NCI-H226 (cell line): ENCODE measurements at places on chromosomes 6 and 20.

DNA sequence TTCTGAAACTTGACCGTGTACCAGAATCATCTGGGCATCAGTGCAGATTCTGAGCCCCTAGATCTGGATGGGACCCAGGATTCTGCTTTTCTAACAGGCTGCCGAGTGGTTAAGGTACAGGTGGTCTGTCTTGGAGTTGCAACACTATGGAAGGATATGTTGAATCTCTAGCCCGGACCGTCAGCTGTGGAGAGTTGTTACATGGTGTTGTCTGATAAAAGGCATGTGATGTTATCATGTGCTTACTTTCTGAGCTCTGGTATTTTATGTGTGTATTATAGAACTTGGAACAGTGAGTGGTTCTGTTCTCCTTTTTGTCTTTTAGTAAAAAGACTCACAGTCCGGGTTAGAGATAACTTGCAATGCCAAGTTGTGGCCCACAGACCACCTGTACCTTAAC is 123.0 kb downstream of the JARID2 start:
- no peak for DNase-seq

- no peak for DNase-seq
Observed at GRCh38 chr6:81126150-81126549, 626.3 kb downstream of the TENT5A start.

DNA sequence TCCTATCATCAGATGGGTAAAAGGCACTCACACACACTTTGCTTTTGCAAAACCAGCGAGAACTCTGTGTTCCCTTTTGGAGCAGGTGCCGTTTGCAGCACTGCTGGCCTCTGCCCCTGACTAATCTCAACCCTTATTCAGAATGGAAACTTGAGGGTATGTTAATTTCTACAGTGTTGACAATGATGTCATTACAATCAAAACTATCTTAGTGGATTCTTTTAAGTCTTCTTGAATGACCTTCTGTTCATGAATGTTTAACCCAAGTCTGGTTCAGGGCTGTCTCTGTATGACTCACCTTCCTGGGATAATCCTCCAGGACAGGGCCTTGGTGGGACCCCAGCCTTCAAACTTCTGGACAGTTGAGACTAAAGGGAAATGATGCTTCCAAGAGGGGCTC is 197.9 kb downstream of the CDH4 start:
- DNase-seq = no peak

GRCh38 chr20:36861625-36861874 is 14.4 kb upstream of the TLDC2 start:
- DNase-seq = no peak

DNA sequence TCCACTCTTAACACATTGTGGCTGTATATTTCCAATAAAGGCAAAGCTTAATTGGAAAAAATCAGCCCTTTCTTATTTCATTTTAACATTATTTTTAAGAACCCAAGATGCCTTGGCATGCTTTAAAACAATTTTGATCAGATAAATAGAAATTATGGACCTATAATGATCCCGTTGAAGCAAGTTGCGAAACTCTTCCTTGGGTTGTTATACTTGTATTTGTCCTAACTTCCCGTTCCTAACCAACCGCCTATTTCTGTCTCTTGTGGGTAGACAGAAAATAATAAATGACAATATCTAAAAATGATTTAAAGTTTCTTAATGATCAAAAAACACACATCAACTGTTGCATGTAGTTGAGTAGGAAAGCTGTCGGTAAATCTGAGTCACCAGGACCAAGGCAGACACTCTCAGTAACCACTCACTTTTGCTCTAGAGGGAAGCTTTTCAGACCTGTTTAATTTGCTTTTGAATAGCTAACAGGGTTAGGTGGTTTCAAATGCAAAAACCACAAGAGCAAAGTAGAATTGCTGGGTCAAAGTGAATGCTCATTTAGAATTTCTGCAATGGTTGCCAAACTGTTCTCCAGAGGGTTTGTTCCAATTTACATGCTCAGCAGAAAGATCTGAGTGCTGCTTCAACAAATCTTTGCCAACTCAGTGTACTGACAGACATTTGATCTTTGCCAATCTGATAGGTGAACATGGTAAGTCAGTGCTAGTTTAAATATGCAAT is 34.2 kb upstream of the KCNK5 start:
- DNase-seq = no peak

DNA sequence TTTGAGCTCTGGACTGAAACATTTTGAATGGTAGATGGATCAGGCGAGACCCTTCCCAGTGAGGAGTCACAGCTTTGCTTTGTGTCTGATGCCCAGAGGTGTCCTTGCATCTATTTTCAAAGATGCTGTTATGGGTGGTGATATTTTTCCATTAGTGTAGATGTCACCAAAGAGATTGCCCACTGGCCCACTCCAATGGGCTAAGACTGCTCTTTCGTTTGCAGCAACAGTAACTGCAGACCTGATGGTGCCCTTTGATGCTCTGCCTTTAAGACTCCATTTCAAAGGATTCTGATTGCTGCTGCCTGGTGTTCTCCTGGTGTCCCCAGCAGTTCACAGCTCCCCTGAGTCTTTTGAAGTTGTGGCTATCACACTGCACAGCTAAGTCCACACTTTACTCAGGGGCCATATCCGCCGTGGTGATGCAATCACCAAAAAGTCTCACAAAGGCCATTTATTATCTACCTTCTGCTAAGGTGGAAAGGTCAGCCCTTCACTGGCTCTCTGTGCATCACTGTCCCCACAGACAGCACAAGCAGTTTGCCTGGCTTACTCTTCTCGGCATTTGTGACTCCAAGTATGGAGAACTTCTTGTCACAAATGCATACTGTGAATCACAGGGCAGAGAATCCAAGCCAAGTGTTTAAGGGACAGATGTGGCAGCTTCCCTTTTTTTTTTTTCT is 56.4 kb downstream of the NOX3 start:
- DNase-seq = no peak

GRCh38 chr6:89818977-89819335 is 638 bp downstream of the MDN1 start:
- DNase-seq = no peak

DNA sequence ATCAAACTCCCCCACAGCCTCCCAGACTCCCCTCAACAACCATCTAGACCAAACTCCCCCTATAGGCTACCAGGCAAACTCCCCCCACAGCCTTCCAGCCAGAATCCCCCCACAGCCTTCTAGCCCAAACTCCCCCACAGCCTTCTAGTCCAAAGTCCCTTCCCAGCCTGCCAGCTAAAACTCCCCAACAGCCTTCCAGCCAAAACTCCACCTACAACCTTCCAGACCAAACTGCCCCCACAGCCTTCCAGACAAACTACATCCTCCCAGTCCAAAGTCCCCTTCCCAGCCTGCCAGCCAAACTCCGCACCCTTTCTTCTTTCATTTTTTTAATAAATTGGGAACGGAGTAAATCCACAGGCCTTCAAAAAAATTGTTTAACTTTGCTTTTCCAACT is 37.4 kb upstream of the SYNDIG1 start:
- no peak for DNase-seq

GRCh38 chr20:34458631-34459030 is 57.6 kb upstream of the DYNLRB1 start:
- DNase-seq = no peak

GRCh38 chr6:131451321-131452144 is 121.5 kb upstream of the ARG1 start:
- no peak for DNase-seq

GRCh38 chr20:47428164-47428563 is 71.7 kb upstream of the ZMYND8 start:
- no peak for DNase-seq

DNA sequence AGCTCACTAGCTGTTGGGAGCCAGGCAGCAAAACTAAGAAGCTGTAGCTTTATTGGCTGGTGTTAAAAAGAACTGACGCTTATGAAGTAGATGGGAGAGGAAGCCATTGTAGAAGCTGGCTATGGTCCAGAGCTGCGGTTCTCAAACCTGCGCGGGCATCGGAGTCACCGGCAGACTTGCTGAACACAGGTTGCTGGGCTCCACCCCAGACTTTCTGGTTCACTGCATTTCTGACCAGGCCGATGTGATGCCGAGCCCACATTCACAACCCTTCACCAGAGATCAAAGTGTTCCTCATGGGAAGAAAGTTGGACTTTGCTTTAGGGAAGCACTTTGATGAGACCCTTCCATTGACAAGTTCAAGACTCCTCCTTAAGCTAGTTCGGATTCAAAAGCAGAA is 231.6 kb downstream of the QKI start:
- no peak for DNase-seq

DNA sequence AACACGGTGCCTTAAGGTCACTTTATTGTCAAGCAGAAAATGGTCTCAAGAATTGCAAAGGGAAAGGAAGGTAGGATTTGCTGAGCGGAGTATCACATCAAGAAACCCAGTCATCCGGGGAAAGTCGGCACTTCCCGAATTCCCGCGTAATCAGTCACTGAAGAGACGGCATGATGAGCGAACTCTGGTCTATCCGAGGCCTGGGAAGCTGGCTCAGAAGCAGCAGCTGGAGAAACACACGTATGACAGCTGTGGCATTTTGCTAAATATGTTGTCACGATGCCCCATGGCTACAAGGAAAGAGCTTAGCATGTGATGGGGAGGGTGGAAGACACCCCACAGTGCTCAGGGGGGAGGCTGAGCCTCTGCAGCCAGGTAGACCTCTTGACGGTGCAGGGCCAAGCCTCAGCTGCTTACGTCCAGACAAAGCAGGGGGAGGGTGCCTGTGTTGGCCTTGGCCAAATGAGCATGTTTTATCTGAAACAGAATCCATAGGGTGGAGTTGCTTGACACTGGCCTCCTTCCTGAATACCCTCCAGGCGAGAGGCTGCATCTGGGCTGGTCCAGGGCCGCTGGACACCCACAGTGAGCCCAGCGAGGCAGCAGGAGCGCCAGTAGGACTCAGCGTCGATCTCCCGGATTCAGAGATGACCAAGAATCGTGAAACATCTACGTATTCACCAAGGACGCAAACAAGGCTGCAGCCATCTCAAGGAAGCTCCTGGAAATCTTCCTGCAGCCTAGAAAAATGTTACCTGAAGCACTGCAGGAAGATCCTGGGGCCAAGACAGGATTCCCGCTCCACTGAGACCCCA is 118.8 kb upstream of the AFDN start:
- no peak for DNase-seq

GRCh38 chr6:110971468-110971867 is 10.4 kb upstream of the RPF2 start:
- no peak for DNase-seq

DNA sequence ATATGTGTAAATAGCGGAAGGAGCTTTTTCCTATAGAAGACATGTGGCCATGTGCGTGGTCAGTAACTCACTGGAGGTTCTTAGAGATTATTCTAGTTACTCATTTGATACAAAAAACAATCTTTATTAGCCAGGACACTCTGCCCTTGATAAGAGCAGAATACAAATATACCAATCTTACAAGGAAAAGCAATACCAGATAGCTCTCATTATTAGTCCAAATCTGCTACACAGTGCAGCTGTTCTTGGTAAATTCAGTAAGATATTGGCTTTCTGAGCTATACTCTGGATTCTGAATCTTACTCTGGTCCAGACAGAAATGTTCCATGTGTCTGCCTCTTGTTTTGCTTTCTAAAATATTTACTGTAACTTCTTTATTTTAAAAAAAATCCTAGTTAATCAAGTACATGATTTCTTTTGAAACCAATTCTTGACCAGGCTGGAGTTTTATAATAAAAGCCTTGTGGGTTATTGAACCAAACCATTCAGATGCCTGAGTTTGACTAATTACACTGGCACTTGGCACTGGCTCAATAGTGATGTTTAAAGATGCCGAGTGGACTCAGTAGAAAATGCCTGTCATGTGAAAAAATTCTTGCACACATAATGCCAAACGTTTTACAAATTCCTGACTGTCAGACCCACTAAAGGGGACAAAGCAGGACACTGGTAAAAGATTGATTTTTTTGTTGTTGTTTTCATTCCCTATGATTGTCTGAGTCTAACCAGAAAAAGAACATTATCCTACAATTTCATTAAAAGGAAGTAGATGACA is 242.8 kb upstream of the TCF21 start:
- peak; percentile 68 for DNase-seq

GRCh38 chr6:21037453-21037852 is 503.2 kb downstream of the CDKAL1 start:
- no peak for DNase-seq

GRCh38 chr6:43921548-43922425 is 151.8 kb downstream of the VEGFA start:
- no peak for DNase-seq

DNA sequence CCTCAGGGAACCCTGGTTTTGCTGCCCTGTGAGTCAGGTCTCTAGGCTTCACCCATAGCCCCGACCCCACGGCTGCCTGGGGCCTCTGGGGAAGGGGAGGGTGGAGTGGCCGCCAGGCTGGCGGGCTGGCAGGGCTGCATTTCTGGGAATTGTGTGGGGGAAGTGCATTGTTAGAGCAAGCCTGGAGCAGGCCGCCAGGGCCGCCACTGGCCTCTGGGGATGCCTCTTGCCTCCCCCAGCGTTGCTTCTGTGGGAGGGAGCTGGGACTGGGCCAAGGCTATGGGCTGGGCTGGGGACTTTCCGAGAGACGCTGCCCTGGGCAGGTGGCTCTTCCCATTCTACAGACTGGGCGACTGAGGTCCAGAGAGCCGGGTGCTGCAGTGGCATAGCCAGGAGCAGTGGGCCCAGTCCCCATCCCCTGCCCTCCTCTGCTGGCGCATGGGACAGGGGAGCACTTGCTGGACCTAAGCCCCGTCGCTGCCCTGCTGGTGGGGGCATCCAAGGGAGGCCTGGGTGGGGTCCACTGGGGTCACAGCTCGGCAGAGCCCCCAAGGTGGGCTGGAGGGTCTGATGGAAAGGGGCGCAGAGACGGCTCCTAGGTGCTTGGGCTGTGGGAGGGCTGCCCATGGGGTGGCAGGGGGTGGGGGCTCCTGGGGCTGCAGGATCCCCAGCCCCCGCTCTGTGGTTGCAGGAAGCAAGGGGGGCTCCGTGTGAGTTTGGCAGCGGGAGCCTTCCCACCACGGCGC is 6.6 kb upstream of the SOX18 start:
- peak; percentile 45 for DNase-seq

- no peak for DNase-seq
Observed at GRCh38 chr6:154548130-154548830, 37.8 kb upstream of the CNKSR3 start.

DNA sequence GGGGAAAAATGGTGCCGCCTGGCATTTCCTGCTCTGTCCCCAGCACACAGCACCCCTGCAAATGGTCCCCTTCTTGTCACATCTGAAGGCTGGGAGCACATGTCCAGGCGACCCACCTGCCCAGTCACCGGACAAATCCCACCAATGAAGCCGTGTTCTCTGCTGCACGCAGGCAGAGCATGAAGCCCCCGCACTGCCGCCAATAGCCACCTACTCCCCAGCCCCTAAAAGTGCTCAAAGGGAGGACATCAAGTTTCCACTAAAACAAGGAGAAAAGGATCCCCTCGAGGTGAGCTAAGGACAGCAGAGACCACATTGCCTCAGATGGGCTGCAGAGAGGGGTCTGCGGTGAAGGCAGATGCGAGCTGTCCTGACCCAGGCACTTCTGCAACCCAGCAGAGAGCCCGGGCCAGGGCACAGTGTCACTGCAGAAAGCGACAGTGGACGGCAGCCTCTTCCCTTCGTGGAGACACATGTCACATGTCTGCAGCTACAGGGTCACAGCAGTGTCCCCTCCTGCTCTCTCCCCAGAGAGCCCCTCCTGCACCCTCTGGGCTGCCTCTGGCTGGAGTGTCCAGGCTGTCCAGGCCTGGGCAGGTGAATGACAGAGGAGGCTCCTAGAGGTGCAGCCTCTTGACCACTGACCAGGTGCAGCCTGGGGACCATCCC is 221.5 kb downstream of the PREX1 start:
- DNase-seq = no peak
